ENCODE measurements at places on chromosomes 4 and X. TPM values are rescaled to one million over a fixed set of nuclear protein-coding genes. Genes with fewer than 3 reads are reported as not detected.
A peak's percentile ranks its signal among the peaks of the same experiment; 100 is the strongest.

Gene WWC2
- polyA plus RNA-seq, result 39.6 TPM

Gene FOXP3
- polyA plus RNA-seq, result 0.63 TPM

Gene PTPN13
- polyA plus RNA-seq, result 73.7 TPM

Gene NDST3
- 1.3 TPM for polyA plus RNA-seq

Gene GPRIN3
- polyA plus RNA-seq, result 2.2 TPM

Gene NAP1L2
- 0.57 TPM for polyA plus RNA-seq

Gene GPM6B
- polyA plus RNA-seq, result 31.5 TPM

Gene DLG3
- 47.9 TPM for polyA plus RNA-seq

Gene NALF2
- 0.17 TPM for polyA plus RNA-seq

DNA sequence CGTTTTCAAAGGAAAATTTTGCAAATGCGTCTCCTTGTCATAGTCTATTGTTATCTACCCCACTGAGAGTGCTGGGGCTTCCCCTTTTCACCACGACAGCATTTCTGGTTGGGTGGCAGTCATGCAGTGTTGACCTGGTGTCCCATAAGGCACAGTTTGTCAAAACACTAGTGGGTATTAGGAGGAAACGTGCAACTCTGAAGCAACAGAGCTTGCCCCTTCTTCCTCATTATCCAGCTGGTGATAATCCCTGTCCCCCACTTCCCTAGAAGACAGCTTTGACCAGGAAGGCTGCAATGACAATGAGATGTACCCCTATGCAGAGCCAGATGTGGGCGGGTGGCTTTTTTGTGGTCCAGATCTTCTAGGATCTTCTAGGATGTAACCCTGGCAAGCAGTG, 1.8 kb downstream of the TBC1D1 start:
- no peak for DNase-seq

DNA sequence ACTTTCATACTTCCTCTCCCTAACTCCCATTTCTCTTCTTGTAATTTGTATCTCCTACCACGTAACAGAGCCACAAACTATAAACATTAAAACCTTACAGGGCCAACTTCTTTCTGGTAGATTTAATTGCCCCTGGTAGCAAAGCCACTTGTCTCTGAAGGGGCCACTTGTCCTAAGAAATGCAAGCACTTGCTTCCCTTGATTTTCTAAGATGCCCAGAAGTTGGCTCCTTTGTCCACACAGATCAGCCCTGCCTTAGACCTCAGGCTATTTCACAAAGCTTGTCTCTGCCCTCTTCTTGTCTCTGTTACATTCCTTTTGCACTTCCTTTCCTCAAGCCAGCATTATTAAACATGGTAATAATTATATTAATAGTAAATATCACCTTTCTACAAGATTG, 80.6 kb upstream of the CXXC4 start:
- DNase-seq, result no peak

- no peak for DNase-seq
Measured at GRCh38 chrX:71438750-71439149, 72.6 kb downstream of the TAF1 start.

GRCh38 chr4:84814094-84814750, 152.3 kb downstream of the WDFY3 start:
- no peak for DNase-seq

DNA sequence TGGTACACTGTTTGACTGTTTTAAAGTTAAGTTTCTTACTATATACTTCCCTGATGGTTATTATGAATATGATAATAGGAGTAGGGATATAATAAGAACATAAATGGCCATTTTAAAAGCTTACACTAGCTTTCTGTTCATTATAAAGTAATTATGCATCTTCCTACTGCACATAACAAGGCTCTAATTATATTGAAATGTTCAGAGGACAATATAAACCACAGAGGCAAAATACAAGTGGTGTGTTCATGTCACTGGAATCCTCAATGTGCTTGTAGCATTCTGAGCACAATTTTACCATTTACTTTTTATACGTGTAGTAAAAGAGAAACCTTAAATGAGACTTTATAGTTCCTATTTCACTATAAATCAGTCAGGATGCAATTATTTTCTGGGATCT, 268.3 kb downstream of the TMA16 start:
- no peak for DNase-seq

DNA sequence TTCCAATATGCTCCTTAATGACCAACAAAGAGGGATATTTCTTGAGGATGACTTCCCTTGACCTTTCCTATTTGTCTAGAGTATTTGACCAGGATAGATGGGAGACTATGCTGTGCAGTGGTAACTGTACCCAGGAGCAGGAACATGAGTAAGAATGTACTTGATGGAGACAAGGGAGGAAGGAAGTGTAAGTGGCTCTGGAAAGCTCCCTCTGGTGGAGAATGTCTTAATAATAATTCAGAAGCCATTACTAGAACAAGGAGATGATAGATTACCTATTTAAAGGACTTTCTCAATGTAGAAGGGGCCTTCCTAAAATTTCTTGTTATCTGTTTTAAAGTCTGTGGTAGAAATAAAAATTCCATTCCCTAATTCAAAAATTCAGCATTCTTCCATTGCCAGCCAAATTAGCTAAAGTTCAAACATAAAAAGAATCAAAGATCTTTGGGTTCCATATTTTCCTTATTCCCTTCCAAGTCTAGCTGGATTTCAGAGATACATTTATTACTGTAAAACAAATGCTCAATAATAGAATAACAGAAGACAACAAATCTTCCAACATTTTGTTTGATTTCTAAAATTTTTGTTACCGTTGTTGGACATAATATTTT, 83.8 kb downstream of the GRID2 start:
- DNase-seq, result peak; percentile 9

GRCh38 chr4:15004739-15005301, 2.5 kb downstream of the CPEB2 start:
- DNase-seq, result peak; percentile 51

DNA sequence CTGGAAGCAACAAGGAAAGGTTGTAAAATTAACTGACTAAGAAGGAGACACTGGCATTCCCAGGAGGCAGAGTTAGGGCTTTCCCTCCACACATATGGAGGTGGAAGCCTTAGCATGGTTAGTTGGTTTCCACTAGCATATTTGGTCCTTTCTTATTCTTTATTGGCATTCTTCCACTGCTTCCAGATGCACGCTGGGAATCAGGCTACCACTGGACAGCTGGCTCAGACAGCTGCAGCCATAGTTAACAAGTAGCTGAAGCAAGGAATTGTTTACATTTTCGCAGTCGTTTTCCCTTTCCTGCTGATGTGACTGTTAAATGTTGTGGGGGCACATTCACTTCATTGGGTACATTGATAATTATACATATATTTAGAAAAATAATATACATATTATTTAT, 169.2 kb downstream of the GRIA2 start:
- DNase-seq, result peak; percentile 16

GRCh38 chr4:2212831-2213230, 29.1 kb downstream of the HAUS3 start:
- DNase-seq, result no peak

DNA sequence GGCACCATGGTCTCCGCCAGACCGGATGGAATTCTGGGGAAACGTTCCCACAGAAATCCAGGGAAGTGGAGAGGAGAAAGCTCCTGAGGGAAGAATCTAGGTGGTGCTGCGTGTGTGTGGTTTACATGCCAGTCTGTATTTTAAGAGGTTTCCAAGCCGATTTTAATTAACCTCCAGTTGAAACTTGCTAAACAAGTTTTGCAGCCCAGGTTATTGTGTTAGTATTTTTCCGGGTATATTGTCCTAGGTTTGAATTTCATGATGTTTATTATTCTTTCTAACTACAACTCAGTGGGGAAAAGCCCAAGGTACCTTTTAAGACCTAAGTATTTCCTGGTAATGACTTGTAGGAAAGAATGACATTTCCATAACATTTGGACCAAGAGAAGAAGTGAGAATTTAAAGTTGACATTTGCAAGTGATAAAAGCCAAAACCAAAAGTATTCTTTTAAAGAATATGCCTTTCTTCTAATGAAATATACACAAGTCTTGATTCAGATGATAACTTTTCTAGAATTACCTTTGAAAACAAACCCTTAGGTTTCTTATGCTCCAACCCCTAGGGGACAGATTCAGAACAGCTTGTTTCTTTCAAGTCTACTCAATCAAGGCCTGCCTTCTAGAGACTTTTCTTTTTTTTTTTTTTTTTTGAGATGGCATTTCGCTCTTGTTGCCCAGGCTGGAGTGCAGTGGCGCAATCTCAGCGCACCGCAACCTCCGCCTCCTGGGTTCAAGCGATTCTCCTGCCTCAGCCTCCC, 14.6 kb downstream of the SAT1 start:
- DNase-seq, result peak; percentile 58

GRCh38 chrX:39820938-39821708, 276.6 kb downstream of the BCOR start:
- DNase-seq, result no peak

- DNase-seq, result no peak
Measured at GRCh38 chrX:134676436-134676835, 18.2 kb upstream of the PLAC1 start.

DNA sequence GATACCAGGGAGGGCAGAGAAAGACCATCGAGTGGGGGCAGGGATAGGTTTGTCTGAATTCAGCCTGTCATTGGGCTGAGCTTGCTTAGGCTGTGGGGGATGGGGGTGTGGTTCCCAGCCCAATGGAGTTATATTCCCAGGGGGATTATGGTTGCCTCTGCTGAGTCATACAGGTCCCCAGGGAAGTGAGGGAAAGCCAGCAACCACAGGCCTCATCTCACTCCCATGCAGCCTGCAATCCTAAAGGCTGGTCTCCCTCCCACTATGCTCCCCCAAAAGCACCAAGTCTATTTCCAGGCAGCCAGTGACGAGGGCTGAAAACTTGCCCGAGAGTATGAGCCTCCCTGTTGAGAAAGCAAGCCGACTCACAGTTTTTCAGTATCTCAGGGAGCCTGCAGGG, 39.3 kb downstream of the AFM start:
- DNase-seq, result no peak

Measured in left lung (tissue), 14 donors.